Fibroblast of skin of right quadriceps (primary cell): ENCODE measurements at places on chromosomes 5 and 9.

- DNase-seq = no peak
These were observed 151.5 kb downstream of the SLC12A2 start for GRCh38 chr5:128234928-128235641.

GRCh38 chr9:130022566-130023143 is 20.3 kb downstream of the FNBP1 start:
- no peak for DNase-seq

- no peak for DNase-seq
These were observed 250.5 kb downstream of the KIAA0825 start for GRCh38 chr5:94367900-94368299.

- no peak for DNase-seq
These were observed 57.8 kb downstream of the CXXC5 start for GRCh38 chr5:139705655-139706587.

- DNase-seq = peak; percentile 29
These were observed 6.9 kb downstream of the YTHDC2 start for GRCh38 chr5:113520429-113520828.

DNA sequence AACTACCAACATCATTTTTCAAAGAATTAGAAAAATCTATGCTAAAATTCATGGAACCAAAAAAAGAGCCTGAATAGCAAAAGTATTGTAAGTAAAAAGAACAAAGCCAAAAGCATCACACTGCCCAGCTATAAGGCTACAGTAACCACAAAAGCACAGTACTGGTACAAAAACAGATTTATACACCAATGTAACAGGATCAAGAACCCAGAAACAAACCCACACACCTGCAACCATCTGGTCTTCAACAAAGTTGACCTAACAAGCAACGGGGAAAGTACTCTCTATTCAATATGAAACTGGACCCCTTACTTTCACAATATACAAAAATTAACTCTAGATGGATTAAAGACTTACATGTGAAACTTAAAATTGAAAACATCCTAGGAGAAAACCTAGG is 94.2 kb upstream of the TARS1 start:
- DNase-seq = no peak

DNA sequence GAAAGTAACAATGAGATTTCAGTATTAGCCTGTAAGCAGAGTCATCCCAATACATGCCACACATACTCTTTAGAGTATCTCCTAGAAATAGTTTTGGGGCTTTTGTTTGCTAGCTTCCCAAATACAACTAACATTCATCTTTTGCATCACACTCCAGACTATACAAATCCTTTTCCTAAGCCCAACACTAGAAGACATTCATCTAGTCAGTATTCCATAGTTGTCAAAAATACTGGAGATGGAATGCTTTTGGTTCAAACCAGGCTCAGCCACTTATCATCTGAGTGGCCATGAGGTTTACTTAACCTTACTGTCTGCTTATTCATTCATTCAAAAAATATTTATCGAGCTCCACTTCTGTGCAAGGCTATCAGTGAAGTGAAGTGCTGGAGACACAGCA is 205.1 kb upstream of the SGCD start:
- peak; percentile 54 for DNase-seq

GRCh38 chr5:4773827-4774317 is 366.3 kb upstream of the ADAMTS16 start:
- DNase-seq = no peak

DNA sequence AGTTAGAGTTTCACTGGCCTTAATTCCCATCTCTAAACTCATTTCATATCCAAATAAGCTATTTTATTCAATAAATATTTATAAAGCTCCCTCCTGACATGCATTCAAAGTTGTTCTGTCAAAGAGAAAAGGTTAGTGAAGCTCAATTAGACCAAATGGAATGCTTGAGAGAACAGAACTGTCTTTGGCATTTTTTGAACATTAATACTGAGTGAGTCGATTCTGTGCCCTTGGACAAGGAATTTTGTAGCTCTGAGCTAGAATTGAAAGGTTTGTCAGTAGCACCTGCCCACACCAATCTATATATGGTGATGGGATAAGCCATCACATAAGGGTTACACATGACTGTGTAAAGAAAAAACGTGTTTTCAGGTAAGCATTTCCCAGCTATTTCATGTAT is 631.2 kb upstream of the CCNG1 start:
- no peak for DNase-seq

GRCh38 chr9:77910194-77910621 is 121.4 kb downstream of the GNAQ start:
- DNase-seq = no peak

DNA sequence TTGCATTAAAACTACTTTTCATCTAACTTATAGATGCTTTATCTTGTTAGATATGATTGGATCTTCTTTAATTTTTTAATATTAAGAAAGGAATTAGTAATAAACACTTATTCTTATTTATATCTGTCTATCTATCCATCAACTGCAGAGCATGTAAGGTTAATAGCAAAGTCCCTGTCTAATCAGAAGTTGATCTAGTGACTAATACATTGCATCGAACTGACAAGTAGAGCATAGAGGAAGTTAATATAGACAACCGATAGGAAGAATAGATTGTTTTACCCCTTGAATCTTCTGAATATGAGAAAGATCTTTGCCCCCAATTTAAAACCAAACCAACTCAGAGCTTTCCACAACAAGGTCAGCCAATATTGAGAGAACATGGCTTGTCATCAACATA is 862.0 kb upstream of the CDH6 start:
- no peak for DNase-seq
